ENCODE measurements at places on chromosomes 16 and 17. TPM values are rescaled to one million over a fixed set of nuclear protein-coding genes. Genes with fewer than 3 reads are reported as not detected.

Gene ZNF19
- polyA plus RNA-seq = 11.8 TPM

Gene OR2C1
- polyA plus RNA-seq = not detected

Gene MYH8
- 3.0 TPM for polyA plus RNA-seq

Gene TMEM101
- 62.9 TPM for polyA plus RNA-seq

Gene TEKT1
- polyA plus RNA-seq = not detected

Gene GGA3
- polyA plus RNA-seq = 19.6 TPM

Gene MPV17L
- 0.10 TPM for polyA plus RNA-seq

Gene TEKT3
- polyA plus RNA-seq = 1.7 TPM

Gene FAM20A
- polyA plus RNA-seq = not detected

Gene ZG16
- not detected for polyA plus RNA-seq

Gene GALK1
- polyA plus RNA-seq = 4.8 TPM

Gene SDR42E2
- polyA plus RNA-seq = not detected

Gene PFN1
- 230 TPM for polyA plus RNA-seq

Gene RBFOX1
- 70.8 TPM for polyA plus RNA-seq

Gene SDR42E1
- 0.02 TPM for polyA plus RNA-seq

Gene ADAM11
- 25.8 TPM for polyA plus RNA-seq

Gene AOC3
- polyA plus RNA-seq = 0.35 TPM

Gene CLEC3A
- polyA plus RNA-seq = not detected

Gene TBX6
- not detected for polyA plus RNA-seq

Measured in neural cell (in vitro differentiated cells).